Activated CD4-positive, alpha-beta T cell treated with anti-CD3 and anti-CD28 coated beads for 4 hours (primary cell): ENCODE measurements at places on chromosomes 3 and 15.

DNA sequence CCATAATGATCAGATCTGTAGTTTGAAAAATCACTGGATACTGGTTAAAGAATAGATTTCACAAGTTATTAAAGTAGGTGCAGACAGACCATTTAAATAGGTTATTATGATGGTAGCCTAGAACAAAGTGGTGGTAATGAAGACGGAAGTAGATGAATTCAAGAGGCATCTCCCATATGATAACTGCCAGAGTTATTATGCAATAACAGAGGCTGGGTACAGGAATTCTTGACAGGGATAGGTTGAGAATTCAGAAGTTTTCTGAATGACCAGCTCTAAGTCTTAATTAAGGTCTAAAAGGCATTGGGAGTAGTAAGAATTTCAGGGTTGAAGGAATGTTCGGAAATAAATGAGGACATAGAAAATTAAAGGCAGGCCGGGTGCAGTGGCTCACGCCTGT is 108.9 kb downstream of the PEAK1 start:
- DNase-seq = no peak

GRCh38 chr15:41966920-41967465 is 5.4 kb downstream of the EHD4 start:
- no peak for DNase-seq

DNA sequence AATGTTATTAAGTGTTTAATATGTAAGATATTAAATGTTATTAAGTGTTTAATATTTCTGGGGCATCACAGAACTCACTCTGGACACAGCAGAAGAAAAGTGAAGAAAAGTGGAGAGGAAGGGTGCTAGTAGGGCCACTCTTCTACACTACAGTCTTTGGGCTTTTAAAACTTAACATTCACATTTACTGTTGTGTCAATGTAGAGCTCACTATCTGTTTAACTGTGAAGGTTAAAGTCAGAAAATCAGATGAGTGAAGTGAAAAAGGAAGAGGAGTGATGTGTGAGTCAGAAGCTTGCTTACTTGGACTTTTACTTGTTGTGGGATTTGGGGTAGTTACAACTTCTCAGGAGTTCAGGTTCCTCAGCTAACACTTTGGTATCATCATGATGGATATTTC is 145.3 kb upstream of the DNAJC19 start:
- no peak for DNase-seq

- DNase-seq = no peak
Measured at GRCh38 chr3:169389925-169390253, 273.6 kb downstream of the MECOM start.

DNA sequence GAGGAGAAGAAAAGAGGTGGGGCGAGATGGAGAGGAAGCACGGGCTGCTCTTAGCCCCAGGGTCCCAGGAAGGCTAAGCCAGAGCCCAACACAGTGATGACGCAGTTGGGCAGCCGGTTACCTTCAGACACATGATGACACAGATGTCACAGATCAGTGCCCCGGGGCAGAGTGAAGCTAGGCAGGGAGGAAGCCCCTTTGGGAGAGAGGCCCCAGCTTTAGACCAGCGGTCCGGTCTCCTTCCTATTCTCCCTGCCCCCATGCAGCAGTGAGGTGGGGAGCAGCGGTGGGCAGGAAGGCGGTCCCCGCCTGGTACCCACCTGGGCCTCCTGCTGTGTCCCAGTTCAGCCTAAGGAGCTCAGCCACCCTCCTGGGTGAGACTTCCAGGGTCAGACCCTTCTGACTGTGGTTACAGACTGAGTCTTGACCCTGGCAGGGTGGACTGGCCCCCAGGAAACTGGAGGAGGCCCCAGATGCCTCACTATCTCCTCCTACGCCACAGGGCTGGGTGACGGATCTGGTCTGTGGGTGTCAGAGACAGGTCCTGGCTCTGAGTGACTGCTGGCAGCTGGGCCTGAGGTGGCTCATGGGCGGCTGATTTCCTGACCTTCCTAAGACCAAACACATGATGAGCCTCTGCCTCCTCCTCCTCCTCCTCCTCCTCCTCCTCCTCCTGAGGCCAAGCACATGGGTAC is 38.8 kb upstream of the LINGO1 start:
- DNase-seq = no peak

GRCh38 chr15:66865622-66866611 is 163.9 kb downstream of the SMAD6 start:
- DNase-seq = no peak

- no peak for DNase-seq
Measured at GRCh38 chr3:191637611-191638010, 176.6 kb downstream of the PYDC2 start.

GRCh38 chr15:60894347-60894746 is 334.8 kb downstream of the RORA start:
- DNase-seq = no peak
